B cell (primary cell): ENCODE measurements at places on chromosomes 13 and 19. TPM values are rescaled to one million over a fixed set of nuclear protein-coding genes. Genes with fewer than 3 reads are reported as not detected.

Gene DKKL1
- total RNA-seq = 0.68 and 1.2 TPM in 2 replicates

DNA sequence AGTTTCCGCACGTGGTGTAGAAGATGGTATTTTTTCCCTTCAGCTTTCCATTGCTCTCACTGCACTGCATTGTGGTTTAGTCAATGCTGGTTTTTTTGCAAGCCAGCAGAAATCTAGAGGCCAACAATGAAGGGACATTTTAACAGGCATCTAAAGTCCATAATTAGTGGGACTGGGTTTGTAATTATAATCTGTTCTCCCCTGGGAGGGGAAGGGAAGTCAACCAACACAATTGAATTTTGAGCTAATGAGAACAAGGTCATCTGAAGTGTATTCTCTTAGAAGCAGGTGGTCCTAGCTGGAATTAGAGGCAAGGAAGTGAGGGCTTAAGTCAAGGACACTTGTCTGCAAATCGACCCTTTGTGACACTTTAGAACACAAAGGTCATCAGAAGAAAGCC lies 156.4 kb downstream of the MYO16 start:
- H3K4me3 ChIP-seq = no peak overlapping the region
- H3K27me3 ChIP-seq = no peaks in the 10 kb centered on the region
- H3K4me1 ChIP-seq = no peaks in the 10 kb centered on the region
- no peak for DNase-seq
- no peaks in the 10 kb centered on the region for H3K36me3 ChIP-seq

GRCh38 chr13:71879129-71879535 lies 12.1 kb upstream of the DACH1 start:
- no peaks in the 10 kb centered on the region for H3K27me3 ChIP-seq
- no peaks in the 10 kb centered on the region for H3K4me1 ChIP-seq
- no peak overlapping the region for H3K4me3 ChIP-seq
- no peaks in the 10 kb centered on the region for H3K36me3 ChIP-seq
- no peak overlapping the region for H3K27ac ChIP-seq

DNA sequence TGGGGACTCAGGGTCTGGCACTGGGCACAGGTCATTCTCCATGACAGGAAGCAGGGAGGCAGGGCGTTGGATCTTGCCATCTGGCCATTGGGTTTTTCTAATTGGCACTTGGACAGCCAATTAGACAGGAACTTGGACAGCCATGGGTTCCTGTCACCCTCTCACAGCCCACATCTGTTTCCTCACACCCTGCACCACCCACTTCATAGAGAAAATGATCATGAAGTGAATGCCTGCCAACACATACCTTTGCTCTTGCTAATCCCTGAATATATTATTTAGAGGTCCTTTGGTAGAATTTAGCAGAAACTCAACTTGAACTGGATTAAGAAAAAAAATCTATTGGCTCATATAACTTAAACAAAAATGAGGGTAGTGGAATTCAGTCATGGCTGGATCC lies 4.9 kb upstream of the OLFM2 start:
- H3K36me3 ChIP-seq = no peaks in the 10 kb centered on the region
- no peak overlapping the region for H3K27ac ChIP-seq
- H3K4me1 ChIP-seq = peaks cover 8% of the 10 kb centered on the region
- no peaks in the 10 kb centered on the region for H3K27me3 ChIP-seq
- no peak for DNase-seq

Gene GALP
- not detected in 2 replicates for total RNA-seq

Gene PLVAP
- not detected in 2 replicates for total RNA-seq

GRCh38 chr13:113418722-113419049 lies 34.6 kb downstream of the ADPRHL1 start:
- no peak for DNase-seq
- H3K36me3 ChIP-seq = no peaks in the 10 kb centered on the region
- no peak overlapping the region for H3K27ac ChIP-seq
- H3K4me3 ChIP-seq = no peak overlapping the region
- no peaks in the 10 kb centered on the region for H3K27me3 ChIP-seq

DNA sequence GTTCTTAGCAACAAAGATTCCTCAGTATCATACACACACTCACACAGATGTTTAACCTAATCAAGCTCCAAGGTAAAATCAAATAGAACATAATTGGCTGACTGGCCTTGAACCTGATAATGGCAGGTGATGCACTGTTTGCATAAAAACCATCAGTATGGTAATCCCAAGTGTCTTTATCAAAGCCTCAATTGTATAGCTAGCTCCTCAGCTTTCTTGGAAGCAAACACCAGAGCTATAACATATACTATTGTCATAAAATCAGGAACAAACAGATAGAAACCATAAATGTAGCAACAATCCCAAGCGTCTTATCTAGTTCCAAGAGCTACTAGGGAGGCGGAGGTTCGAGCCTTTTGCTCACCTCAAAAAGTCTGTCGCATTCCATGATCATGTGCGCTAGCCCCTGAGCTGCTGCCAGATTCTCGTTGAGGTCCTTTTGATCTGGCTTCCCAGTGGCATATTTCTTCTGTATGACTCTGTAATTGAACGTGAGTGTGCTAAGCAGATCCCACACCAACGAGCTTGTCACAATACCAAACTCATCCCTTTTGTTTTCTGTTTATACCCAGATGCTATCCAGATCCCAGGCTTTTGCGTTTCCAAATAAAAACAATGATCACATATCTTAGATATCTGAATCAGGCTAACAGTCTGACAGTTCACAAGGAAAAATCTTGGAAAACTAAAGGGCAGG lies 95.3 kb downstream of the KL start:
- no peak for DNase-seq
- peaks cover 4% of the 10 kb centered on the region for H3K27me3 ChIP-seq
- H3K4me1 ChIP-seq = peaks cover 33% of the 10 kb centered on the region
- no peaks in the 10 kb centered on the region for H3K36me3 ChIP-seq
- no peak overlapping the region for H3K4me3 ChIP-seq

Gene ADPRHL1
- 1.3 and 2.2 TPM in 2 replicates for total RNA-seq

Gene ZNF432
- total RNA-seq = 25.0 and 28.7 TPM in 2 replicates
